HFFc6 (cell line): ENCODE measurements at places on chromosomes 5 and 9. TPM values are rescaled to one million over a fixed set of nuclear protein-coding genes. Genes with fewer than 3 reads are reported as not detected.

DNA sequence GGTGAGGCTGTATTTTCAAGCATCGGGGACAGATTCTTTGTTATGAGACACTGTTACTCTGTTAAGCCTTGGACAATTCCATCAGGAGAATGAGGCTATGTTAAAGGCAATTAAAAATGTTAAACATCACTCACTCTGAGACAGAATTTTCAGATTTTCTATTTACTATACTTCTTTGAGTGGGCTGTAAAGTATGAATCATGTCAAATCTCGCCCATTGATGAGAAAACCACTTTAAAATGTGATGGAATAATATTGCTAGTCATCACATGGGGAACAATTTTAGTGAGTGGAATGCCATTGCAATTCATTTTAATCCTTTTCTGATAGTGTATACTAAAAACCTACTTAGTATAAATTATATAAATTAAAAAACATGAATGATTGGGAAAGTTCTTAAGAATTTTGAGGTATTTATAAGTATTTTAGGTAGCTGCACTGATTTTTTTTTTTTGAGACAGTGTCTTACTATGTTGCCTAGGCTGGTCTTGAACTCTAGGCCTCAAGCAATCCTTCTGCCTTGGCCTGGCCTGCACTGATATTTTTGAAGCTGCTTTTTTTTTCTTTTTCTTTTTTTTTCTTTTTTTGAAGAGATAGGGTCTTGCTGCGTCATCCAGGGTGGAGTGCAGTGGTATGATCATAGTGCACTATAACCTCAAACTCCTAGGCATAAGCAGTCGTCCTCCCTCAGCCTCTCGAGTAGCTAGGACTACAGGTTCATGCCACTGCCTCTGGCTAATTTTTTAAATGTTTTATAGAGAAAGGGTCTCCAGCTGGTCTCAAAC is 73.2 kb downstream of the KIAA1958 start:
- DNase-seq: no peak

The NIPBL gene
- 30.4 to 32.6 TPM (median 32.3 TPM) in 3 replicates for total RNA-seq

The GBGT1 gene
- 1.3 and 1.7 TPM in 2 replicates for total RNA-seq

GRCh38 chr9:2085716-2086115 is 70.6 kb downstream of the SMARCA2 start:
- no peak for DNase-seq

- no peak for DNase-seq
Observed at GRCh38 chr9:35856882-35857281, 13.3 kb downstream of the OR13J1 start.

DNA sequence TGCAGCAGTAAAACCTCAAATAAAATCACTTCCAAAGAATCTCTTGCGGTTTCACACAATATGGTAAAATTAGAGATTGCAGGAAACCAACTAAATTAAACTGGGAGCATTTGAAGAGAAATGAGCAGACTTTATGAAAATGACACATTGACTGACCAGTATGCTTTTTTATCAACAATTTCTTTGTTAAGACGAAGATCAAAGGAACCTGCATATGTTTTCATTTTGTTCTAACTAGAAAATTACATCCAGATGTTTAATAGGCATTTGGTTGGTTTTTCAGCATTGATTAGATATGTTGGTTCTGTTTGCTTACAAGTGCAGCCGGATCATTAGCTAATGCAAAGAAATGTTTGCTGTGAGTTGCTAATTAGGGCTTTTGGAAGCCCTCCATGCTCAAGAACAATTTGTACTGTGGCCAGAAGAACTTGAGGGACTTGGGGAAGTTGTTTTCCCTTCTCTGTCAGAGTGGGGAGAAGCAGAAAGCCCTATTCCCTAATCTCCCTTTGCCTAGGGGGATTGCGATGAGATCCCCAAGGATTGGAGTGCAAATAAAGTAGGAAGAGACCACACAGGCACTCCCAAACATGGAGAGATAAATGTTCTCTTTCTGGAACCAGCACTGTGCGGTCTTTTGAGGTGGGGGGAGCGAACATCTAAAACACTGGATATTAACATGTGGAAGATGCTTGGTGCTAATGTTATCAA is 4.5 kb upstream of the TLE1 start:
- DNase-seq: no peak

The PRLR gene
- 1.2 to 1.5 TPM (median 1.4 TPM) in 3 replicates for total RNA-seq

The CKMT2 gene
- not detected in 2 replicates for total RNA-seq

DNA sequence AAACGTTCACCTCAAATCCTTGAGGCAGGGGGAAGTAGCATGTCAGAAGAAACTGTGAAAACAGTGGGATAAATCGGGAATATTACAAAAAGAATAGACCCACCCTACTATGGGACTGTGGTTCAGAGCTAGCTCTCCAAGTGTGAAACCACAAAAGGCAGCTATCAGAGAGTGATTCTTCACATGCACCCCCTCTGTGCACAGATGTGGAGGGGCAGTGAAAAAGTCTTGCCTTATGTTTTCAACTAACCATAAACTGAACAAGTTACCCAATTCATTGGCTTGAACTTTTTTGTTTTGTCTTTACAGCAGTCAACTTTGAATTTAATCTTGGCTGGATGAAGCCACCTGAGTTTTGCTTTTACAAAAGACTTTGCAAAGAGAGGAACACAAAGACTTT is 98.8 kb upstream of the NR4A3 start:
- DNase-seq: no peak
